ENCODE measurements at places on chromosomes 6 and 20.

- no peak for DNase-seq
Measured at GRCh38 chr6:18432180-18432579, 45.0 kb downstream of the RNF144B start.

- no peak for DNase-seq
Measured at GRCh38 chr20:55415567-55416142, 589.7 kb downstream of the CBLN4 start.

DNA sequence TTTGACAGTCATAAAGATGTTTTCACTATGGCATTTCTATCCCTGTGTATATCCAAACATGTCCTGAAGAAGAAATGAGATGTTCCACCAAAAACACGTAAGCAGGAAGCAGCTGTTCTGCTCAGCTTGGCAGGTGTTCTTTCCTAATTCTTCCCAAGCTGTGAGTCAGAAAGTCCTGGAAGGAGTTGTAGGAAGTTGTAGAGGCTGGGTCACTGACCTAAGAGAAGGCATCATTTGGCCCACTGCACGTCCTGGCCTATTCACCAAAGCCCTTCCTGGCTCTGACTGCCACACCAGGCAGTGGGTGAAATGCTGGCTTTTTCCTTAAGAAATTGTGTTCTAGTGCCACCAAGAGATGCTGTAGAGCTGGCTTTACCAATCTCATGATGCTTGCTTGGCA is 40.3 kb downstream of the STX11 start:
- no peak for DNase-seq

GRCh38 chr20:18005170-18005989 is 36.6 kb downstream of the MGME1 start:
- no peak for DNase-seq

DNA sequence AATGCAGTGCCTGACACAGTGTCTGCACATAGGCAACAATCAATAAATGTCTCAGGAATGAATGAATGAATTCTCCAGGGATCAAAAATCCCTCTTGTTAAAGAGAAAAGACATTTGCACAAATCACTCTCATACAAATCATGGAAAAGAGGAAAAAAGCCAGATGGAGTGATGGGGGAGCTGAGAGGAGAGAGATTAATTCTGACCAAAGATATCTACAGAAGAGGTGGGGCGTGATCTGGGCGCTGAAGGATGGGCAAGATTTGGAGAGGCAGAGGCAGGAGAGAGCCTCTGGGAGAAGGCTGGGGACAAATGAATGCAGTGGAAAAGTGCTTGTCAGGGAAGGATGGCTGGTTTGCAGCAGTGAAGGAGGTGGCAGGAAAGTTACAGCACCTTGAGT is 142.9 kb upstream of the BACH2 start:
- DNase-seq, result no peak

DNA sequence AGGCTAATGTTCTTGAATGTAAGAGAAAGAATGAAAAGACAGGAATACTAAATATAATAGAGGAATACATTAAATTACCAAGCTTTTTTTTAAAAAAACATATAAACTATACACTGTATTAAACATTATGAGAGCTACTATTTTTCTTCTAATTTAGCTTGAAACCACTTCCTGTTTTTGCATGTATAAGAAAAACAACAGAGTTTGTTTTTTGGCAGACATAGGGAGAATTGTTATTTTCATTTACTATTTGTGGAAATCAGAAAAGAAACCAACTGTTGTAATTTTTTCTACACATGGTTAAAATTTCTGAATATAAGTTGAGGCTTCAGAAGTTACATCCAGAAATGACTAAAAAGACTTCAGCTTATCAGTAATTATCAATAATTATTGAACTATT is 991.8 kb upstream of the GJE1 start:
- no peak for DNase-seq

DNA sequence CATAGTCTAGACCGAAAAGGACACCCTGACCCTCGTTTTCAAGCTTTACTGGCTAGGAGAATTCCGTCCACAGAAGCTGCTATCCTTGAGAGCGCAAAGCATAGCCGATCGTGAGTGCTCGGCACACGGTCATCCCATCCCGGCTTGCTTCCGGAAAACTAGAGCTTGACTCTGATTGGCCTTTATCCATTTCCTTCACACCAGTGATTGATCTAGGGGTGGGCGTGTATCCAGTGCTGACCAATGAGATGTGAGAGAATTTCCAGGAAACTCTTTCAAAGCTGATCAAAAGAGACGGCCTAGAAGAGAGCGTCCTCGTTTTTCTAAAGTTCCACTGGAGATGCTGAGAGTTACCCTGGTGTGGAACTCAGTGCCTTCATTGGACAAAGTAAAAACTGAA is 41.0 kb upstream of the NFATC2 start:
- no peak for DNase-seq

GRCh38 chr6:41572613-41573012 is 26.4 kb downstream of the FOXP4 start:
- no peak for DNase-seq

DNA sequence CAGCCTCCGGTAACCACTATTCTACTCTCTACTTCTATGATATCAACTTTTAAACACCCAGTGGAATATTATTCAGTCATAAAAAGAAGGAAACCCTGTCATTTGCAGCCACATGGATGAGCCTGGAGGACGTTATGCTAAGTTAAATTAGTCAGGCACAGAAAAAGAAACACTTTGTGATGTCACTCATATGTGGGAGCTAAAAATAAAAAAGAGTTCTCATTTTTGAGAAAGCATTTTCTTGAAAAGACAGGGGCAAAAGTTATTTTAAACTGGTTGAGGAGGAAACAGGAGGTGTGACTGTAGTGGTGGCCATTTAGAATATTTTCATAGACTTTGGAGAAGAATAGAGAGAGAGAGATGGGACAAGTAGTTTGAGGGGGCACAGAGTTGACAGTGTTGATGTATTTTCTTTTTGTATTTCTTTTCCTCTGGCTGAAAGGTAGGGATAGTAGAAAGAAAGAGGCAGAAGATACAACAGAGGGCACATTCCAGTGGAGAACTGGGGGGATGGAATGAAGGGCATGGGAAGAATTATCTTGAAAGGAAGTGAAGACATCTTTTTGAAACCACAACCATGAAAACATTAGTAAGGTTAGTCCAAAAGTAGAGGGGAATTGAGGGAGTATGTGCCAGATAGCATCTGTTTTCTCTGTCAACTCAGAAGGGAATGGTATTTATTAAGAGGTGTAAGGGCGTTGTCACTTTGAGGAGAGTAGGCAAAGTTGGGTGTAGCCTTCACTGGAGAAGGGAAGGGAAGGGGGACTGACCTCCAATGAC is 181.3 kb upstream of the GMDS start:
- DNase-seq, result no peak

DNA sequence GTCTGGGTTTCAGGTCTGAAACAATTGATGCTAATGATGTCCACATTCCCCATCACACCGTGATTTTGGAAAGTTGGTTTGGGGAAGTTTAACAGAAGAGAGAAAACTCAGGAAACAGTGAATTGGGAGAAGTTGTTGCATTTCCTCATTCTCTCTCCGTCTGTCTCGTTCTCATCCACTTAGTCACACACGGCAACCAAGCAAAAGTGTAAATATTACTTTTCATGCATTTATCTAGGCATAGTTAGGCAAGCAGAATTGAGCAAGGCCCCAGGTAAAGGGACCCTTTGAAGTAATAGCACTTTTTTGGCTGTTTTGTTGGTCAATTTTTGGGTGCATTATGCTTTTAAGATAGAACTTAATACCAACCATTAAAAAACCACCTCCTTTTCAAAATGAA is 137.0 kb upstream of the SULF2 start:
- DNase-seq, result no peak

GRCh38 chr6:159172091-159172491 is 2.9 kb downstream of the FNDC1 start:
- no peak for DNase-seq

GRCh38 chr6:41731561-41732086 is 3.8 kb downstream of the TFEB start:
- no peak for DNase-seq

GRCh38 chr6:72212686-72213085 is 326.3 kb downstream of the RIMS1 start:
- DNase-seq, result no peak

- no peak for DNase-seq
Measured at GRCh38 chr6:111523484-111524167, 40.6 kb upstream of the REV3L start.

- DNase-seq, result peak; percentile 35
Measured at GRCh38 chr20:53872561-53873229, 197.7 kb downstream of the BCAS1 start.

- no peak for DNase-seq
Measured at GRCh38 chr20:64057628-64058498, 5.1 kb upstream of the TCEA2 start.

- no peak for DNase-seq
Measured at GRCh38 chr6:4901386-4902061, 102.3 kb downstream of the RPP40 start.

DNA sequence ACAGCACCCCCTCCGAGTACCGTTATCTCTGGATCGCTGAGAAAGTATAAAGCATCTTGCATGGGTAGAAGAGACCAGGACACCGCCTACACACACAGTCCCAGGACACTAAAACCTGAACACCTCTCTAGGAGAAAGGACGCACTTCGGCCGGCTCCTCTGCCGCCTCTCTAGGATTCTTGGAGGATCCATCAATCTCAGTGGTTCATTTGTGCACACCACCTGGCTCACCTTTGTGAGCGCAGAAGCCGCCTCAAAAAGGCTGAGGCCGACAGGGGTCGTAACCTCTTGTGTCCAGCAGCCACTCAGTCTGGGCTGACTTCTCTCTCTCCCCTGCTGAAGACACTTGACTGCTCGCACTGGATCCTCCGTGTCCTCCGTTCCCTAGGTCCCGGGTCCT is 13.5 kb downstream of the ZSCAN23 start:
- no peak for DNase-seq

- DNase-seq, result no peak
Measured at GRCh38 chr6:13146442-13146841, 181.9 kb downstream of the TBC1D7 start.

DNA sequence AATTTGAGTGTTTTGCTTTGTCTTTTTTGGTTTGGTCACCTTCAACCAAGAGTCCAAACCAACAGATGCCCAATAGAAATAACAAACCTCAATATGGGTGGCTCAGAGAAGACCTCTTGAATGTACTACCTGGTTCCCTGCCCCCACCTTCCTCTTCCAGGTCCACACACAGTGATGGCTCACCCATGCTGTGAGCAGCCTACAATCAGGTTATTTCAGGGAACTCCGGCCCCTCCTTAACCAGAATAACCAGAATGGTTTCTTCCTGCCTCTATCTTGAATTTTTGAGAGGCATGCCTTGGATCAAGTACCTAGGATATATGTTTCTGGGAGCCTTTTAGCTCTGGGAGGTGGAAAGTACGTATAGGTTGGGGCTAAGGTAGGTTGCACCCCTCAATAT is 327.1 kb upstream of the PRDM1 start:
- no peak for DNase-seq

- DNase-seq, result no peak
Measured at GRCh38 chr6:139981066-139981624, 606.7 kb upstream of the CITED2 start.

GRCh38 chr6:109503327-109504224 is 20.6 kb upstream of the ZBTB24 start:
- no peak for DNase-seq

- DNase-seq, result peak; percentile 33
Measured at GRCh38 chr20:32207626-32208498, at the start of the genes PLAGL2 and POFUT1. TSS of gene PLAGL2 (minus strand) at chr20:32207743. CDS start at chr20:32202178, 5,565 bp downstream. TSS of gene POFUT1 (plus strand) at chr20:32207880. CDS start at chr20:32207942, 62 bp downstream.

DNA sequence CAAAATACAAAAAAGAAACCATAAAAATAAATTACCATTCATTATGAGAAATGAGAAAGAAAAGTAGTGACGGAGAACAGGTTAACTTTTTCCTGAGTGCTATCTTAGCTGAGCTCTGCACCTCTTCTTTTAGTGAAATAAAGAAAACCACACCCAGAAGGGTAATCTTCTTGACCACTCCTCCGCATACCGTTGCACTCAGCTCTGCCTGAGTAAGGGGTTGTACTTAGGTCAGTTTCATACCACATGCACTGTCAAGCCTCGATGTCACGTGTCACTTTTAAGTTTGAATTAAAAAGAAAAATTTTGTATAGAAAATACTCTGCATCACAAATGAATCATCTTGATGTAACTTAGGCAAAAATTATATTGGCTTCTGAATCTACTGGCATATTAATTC is 2.8 kb downstream of the EZR start:
- no peak for DNase-seq

GRCh38 chr20:41587523-41587922 is 30.7 kb downstream of the CHD6 start:
- DNase-seq, result no peak

DNA sequence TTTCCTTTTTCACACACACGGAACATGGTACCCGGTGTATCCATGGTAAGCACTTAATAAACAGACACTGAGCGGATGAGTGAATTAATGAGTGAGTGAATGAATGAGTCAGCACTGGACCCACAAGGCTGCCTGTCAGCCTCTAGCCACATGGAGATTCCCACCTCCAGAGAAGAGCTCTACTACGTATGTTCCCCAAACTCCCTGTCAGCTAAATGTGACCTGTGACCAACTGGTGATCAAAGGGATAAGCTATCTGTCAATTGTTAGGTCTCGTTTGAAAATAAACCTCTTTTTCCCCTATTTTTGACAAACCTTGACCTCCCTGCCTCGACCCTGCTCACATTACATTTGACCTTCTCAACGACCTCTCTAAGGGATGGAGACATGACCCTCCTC is 24.5 kb upstream of the TAF8 start:
- DNase-seq, result no peak

GRCh38 chr6:8627085-8627861 is 191.9 kb upstream of the SLC35B3 start:
- no peak for DNase-seq

GRCh38 chr6:151239603-151240035 is at the start of gene AKAP12:
TSS of gene AKAP12 (plus strand) at chr6:151239967. CDS start at chr6:151240563, 596 bp downstream.
- DNase-seq, result no peak

GRCh38 chr6:159762681-159763293 is 942 bp downstream of the ACAT2 start:
- no peak for DNase-seq

DNA sequence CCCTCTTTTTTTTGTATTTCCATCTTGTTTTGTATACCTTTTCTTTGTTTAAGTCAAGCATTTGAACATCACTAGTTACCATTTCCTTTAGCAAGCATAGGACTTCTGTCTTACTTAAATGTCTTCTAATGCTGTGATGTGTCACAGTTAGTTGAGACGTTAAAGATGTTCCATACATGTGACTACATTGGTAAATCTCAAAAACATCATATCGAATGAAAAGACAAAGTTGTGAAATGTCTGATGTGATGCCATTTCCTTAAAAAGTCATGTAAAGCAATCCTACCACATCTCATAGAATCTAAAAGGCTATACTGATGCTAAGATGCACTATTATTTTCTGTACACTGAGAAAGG is 26.8 kb downstream of the SLC16A10 start:
- DNase-seq, result no peak

DNA sequence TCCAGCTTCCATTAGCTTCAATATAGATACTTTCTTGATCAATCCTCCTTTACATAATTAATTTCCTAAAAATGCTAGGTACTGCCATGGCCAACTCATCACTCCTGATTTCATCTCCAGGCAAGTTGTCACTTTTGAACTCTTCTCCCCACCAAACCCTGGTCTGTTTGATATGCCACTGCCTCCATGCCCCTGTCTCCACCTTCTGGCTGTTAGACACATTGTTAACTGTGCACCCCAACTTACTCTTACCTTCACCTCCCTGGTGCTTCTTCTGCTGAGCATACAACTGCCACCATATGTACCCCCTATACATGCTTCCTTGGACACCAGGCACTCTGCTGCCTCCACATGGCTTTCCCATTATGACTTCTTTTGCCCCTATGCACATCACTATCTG is 21.9 kb upstream of the AIG1 start:
- DNase-seq, result no peak

GRCh38 chr20:36866681-36867495 is 9.1 kb upstream of the TLDC2 start:
- no peak for DNase-seq
